LHCN-M2 (cell line): ENCODE measurements at places on chromosomes 5 and 9.
A peak's percentile ranks its signal among the peaks of the same experiment; 100 is the strongest.

- peak; percentile 1 for DNase-seq
Measured at GRCh38 chr5:102312586-102313370, 16.7 kb upstream of the SLCO4C1 start.

GRCh38 chr9:7509576-7510145 is 289.9 kb downstream of the DMAC1 start:
- DNase-seq = no peak

DNA sequence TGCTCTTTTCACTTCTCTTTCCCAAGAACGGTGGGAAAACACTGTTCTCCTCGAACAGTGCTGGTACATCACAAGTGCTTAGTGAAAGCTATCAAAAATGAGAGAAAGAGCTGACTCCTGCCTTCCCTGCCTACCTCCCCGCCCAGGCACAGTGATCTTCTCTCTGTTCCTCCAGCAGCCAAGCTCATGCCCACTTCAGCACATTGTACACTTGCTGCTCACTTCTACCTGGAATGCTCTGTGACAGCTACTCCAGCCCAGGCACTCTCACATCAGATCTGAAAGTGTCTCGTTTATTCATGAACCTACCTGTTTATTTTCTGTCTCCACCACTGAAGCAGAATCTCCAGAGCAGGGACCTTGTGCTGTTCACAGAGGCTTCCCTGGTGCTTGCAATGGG is 1.8 kb downstream of the SLC35D2 start:
- no peak for DNase-seq

DNA sequence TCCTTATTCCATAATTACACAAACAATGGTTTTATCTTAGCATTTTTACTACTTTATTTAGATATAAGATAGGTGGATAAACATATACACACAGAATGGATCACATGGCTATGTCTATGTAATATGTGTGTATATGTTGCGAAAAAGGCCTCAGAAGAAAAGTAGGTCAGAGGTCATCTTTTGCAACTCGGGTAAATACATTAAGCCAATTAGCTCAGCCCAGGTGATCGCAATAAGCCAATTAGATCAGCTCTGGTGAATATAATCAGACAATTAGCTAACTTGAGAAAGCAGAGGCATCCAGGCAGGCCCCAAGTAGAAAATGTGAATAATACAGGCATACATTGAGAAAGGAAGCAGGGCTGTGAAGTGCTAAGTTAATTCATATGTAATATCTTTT is 24.3 kb downstream of the SLCO4C1 start:
- DNase-seq = no peak

- DNase-seq = no peak
Measured at GRCh38 chr5:79173626-79174025, 62.0 kb downstream of the BHMT start.

DNA sequence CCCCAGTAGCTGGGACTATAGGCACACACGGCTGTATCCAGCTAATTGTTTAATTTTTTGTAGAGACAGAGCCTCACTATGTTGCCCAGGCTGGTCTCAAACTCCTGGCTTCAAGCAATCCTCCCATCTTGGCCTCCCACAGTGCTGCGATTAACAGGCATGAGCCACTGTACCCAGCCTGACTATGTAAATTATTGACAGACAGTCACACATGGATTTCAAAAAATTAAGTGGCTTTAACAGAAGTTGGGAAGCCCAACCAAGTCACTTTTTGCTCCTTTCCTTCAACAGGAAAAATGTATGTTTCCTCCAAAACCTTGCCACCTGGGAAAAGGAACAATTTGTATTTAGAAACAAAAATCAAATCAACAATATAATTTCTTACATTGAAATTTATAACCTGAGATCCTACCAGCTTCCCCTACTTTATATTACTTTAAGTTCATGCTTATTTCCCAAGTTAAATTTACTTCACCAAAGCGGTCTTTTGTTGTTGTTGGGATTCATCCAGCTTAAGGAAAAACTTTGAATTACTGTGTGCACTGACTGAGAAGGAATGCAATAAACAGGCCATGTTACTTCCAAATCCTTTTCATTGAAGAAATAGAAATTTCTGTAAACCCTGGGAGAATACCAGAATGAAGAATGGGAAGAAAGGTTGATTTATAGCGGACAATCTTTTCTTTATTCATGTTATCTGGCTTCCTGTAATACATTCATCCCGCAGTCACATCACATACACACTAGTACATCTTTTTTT is 8.6 kb downstream of the PCA3 start:
- DNase-seq = peak; percentile 14

DNA sequence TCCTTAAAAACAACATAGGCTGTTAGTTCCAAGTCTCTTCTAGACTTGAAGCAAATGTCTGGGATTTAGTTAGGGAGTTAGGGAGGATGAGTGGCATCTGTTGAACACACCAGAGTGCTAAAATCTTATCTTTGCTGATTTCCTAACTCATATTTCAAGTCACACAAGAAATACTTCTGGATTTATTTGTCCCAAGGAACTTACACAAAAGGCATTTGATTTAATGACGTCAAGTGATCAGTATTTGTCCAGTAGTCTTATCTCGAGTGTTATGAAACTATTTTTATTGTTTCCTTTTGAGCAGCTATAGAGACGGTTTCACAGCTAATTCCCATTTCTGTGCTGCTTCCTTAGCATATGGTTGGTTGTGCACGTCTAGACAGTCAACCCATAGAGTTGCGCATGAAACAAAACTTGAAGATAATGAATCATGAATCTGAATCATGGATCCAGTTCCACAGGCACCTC is 140.5 kb upstream of the TUT7 start:
- no peak for DNase-seq

DNA sequence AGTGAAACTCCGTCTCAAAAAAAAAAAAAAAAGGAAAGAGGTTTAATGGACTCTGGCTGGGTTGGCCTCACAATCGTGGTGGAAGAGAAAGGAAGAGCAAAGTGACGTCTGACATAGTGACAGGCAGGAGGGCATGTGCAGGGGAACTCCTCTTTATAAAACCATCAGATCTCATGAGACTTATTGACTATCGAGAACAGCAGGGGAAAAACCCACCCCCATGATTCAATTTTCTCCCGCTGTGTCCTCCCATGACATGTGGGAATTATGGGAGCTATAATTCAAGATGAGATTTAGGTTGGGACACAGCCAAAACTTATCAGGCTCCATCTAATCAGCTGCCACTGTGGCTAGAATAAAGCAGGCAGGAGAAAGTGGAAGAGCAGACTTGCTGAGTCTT is 610.4 kb upstream of the NUDT12 start:
- no peak for DNase-seq

DNA sequence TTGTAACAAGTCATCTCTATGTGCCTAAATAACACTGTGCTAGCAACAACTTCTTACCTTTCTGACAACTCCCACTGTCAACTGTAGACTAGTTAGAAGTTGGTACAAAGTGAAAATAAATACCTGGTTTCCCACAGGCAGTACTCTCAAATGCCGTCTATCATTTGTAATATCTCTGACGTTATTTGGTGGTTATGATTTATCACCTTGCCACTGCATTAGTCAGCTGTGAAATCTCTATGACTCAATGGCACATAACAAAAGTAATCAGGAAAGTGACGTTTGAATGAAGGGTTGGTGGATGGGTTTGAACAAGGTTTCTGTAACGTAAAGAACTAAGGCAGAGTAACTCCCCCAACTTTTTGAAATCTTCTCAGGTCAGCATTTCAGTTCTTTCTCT is 592.3 kb downstream of the MAT2B start:
- peak; percentile 61 for DNase-seq

DNA sequence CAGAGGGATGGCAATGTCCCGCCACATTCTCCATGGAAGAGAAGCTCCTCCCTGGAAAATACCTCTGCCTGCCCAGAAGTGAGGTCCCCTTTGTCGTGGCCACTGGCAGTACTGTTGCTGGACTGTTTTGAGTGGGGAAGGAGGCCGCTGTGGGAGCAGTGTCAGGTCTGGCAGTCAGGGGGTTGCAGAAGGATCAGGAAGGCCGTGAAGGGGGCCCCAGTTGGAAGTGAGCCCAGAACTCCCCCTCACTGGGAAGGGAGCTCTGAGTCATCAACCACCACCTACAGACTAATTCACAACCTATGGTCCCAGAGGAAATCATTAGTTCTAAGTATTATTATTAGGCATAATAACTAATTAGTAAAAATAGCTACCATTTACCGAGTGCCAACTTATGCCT is 200.4 kb downstream of the TTLL11 start:
- no peak for DNase-seq

- DNase-seq = no peak
Measured at GRCh38 chr5:173294673-173295320, 33.4 kb downstream of the STC2 start.

DNA sequence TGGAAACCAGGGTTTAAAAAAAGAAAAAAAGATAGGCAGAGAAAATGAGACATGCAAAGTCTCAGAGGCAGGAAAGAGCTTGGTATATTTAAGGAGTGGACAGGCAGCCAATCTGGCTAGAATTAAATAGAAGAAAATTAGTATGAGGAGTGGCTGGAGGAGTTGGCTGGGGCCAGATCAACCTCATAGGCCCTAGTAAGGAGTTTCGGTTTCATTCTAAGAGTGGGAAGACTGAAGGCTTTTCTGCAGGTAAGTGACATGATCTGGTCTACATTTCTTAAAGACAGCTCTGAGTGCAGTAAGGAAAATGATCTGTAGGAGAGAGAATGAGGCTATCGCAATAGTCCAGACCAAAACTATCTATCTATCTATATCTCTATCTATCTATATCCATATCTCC is 27.5 kb downstream of the ADRB2 start:
- DNase-seq = no peak

DNA sequence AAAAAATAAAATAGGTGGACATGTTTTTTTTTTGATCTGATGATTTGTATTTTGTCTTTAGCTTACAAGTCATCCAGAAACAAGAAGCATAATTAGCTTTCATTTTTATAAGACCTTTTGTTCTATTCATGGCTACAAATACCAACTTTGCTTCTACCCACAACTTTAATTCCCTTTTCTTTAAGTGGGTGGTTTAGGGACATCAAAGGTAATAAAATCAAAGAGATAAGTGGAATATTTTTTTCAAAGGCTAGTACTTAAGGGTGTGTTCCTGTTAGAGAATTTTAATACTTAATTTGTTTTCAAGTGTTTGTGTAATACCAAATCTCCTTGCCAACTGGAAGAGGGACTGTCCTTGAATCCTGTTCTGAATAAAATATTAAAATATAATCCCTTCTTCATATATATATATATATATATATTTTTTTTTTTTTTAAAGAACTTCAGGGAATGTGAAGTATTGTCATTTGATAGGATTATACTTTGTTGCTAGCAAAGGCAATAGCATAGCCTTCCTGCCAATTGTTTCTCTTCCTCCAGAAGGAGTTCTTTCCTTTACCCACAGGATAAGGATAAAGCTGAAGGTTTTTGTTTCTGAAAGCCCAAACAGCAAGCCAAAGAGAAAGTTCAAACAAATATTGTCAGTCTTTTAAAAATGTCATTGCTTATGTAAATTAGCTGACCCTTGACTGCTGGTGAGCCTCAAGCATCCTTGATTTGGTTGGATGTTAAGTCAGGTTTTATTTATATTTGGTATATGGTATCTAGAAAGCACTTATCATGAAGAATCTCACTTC is 108.9 kb downstream of the PAM start:
- no peak for DNase-seq

GRCh38 chr5:144273232-144274027 is 102.8 kb downstream of the KCTD16 start:
- no peak for DNase-seq

- DNase-seq = no peak
Measured at GRCh38 chr9:127386249-127386648, 10.7 kb upstream of the SLC2A8 start.

DNA sequence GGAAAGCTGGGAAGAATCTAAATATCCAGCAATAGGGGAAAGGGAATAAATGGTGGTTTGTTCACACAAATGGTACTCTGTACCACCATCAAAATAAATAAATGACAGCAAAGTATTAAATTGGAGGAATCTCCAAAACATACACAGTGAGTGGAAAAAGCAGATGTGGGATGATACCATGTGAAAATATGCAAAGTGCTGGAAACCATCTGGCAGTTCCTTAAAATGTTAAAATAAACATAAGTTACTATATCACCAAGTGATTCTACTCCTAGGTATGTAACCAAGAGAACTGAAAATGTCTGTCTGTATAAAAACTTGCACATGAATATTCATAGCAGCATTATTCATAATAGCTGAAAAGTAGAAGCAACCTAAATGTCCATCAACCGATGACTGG is 41.9 kb upstream of the TEX48 start:
- DNase-seq = peak; percentile 26

GRCh38 chr5:133256276-133256675 is 204.5 kb downstream of the HSPA4 start:
- no peak for DNase-seq

DNA sequence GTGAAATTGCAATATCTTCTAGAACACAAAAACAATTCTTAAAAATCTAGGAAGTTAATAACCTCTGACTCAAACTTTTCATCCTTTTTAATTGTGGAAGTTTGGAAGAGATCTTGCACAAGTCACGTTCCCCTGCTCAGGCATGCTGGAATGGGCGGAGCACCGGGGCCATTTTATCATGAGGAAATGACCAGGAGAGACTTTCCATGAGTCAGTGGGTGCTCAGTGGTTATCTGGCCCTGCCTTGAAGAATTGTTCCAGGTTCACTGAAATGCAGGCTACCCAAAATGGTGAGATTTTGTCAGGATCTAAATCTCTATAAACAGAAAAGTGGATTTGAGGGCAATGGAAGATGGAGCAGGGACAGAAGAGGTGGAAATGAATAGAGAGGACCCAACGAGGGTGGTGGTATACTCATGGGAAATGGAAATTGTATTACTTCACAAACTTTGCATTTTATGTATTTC is 61.2 kb downstream of the FYB1 start:
- no peak for DNase-seq

DNA sequence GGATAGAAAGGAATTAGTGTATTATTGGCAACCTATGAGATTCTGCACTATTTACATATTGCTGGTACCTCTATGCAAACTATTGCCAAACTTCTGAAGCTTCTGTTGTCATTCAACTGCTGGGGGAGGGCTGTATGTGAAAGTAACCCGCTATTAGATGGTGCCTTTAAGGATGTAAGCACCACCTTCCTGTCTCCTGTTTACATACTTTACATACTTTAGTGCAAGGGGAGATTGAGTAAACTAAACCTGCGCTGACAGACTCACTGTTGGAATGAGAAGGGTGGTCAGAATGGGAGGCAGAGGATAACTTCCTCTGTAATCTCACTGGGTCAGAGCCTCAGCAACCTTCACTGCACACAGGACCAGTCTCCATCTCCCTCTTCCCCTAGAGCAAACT is 123.8 kb downstream of the NR3C1 start:
- no peak for DNase-seq

GRCh38 chr9:121675381-121675780 is 23.9 kb downstream of the DAB2IP start:
- DNase-seq = no peak

DNA sequence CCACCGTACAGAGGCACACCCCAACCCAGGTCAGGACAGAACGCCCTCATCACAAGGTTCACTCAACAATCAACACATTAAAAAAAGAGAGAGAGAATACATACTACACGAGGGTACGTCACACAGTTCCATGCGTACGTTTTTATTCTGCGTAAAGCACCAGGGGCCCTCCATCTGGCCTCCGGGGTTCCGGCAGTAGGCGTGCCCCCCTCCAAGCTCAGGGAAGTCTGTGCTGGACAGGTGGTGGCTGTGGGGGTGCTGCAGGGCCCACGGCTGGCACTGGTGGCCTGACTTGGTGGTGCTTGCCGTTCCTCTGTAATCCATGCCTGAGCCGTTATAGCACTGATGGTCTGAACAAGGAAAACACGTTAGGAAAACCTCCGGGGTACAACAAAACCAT is 219.2 kb downstream of the ROR2 start:
- DNase-seq = no peak

GRCh38 chr5:90657788-90658187 is 99.2 kb downstream of the ADGRV1 start:
- DNase-seq = no peak
